Coronary artery (tissue), 2 donors: ENCODE measurements at places on chromosomes 6 and 20.

DNA sequence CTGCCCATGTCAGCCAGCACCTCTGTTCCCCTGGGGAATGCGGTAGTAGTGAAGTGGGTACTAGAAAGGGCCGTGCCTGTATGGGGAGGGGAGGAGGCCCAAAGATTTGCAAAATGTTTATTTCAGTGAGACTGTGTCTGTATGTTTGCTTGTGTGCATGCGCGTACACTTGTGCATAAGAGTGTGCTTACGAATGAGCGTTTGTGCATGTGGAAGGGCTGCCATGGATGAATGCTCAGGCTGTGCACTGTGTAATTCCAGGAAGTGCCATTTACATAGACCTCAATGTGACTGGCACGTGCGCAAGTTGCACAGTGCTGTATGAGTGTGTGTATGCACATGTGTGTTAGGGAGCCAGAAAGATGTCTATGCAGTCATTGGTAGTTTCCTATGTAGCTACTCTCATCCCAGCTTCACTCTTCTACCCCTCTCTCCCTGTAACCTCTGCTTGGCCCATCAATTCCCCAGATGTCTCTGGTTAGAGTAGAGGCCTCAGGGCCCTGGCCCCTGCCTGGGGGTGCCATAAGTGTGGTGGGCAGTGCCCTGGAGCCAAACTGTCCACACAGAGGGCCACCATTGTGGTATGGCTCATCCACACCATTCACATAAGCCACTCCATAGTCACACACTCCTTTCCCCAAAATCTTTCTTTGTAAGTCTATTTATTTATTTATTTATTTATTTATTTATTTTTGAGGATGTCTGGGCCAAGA lies 26.8 kb upstream of the SLC22A7 start:
- DNase-seq: no peak

GRCh38 chr6:7052443-7053011 lies 55.2 kb upstream of the RREB1 start:
- DNase-seq: peak; percentile 73

- DNase-seq: no peak
Measured at GRCh38 chr6:111407686-111408085, 75.3 kb downstream of the REV3L start.

- no peak for DNase-seq
Measured at GRCh38 chr20:25247000-25247517, 826 bp upstream of the PYGB start.

- DNase-seq: no peak
Measured at GRCh38 chr6:130995783-130996447, 67.1 kb downstream of the EPB41L2 start.

GRCh38 chr6:11714798-11715285 lies 63.8 kb downstream of the ADTRP start:
- DNase-seq: no peak

DNA sequence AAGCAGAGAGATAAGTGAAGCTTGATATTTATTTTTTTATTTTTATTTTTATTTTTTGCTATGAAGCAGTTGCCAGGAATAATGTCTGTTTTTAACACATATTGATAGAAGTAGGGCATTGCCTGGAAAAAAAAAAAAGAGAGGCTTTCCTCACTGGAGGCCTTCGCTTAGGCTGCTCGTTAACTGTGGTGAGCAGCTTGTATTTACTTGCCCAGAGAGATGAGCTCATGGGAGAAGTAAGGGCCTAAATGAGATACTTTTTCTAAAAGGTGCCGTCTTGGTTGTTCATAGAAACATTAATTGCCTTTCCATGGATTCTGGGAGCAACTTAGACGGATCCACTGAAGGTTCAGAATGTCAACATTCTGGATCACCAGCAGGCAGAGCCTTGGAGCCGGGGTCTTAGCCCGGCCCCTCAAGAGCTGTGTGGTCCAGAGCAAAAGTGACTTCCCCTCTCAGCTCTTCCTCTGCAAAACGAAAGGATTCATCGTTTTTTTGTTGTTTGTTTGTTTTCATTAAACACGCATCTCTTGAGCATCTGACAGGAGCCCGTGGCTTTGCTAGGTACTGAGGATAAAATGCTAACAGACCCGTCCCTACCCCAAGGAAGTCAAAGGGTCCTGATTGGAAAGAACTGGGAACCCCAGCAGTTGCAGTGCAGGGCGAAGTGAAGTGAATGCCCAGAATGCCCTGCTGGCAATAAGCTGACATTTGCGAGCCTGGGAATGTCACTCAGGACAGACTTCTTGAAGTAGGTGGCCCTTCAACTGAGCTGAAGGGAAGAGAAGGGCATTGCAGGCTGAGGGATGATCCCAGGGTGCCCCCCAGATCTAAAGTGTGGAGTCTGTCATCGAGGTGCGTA lies 138.5 kb downstream of the ZDHHC14 start:
- DNase-seq: no peak

- no peak for DNase-seq
Measured at GRCh38 chr20:44976698-44977097, 10.4 kb downstream of the STK4 start.

- DNase-seq: no peak
Measured at GRCh38 chr20:2509468-2509781, 710 bp upstream of the ZNF343 start.

- no peak for DNase-seq
Measured at GRCh38 chr6:143807103-143807772, 35.9 kb upstream of the LTV1 start.
